A549 treated with CORT108297 at 1 μM for 4 hours (cell line): ENCODE measurements at places on chromosomes 16 and 17. TPM values are rescaled to one million over a fixed set of nuclear protein-coding genes. Genes with fewer than 3 reads are reported as not detected.

DUS2 gene
- 16.2 to 19.8 TPM (median 17.6 TPM) in 5 replicates for total RNA-seq

CCDC92B gene
- 0.13 to 0.31 TPM (median 0.15 TPM) in 5 replicates for total RNA-seq

IL34 gene
- 0.48 to 1.1 TPM (median 0.72 TPM) in 5 replicates for total RNA-seq

RBFOX1 gene
- not detected in 5 replicates for total RNA-seq

PARD6A gene
- total RNA-seq, result 1.0 to 2.3 TPM (median 1.8 TPM) in 5 replicates

HP gene
- 0.47 to 0.53 TPM in 2 of 5 replicates, not detected in the others for total RNA-seq

MRPS34 gene
- total RNA-seq, result 153 to 277 TPM (median 252 TPM) in 5 replicates

LRRC36 gene
- total RNA-seq, result 0.09 to 0.23 TPM (median 0.09 TPM) in 3 of 5 replicates, not detected in the others

RNF43 gene
- 0.17 to 0.44 TPM (median 0.24 TPM) in 5 replicates for total RNA-seq

RNF157 gene
- total RNA-seq, result 5.1 to 6.0 TPM (median 5.7 TPM) in 5 replicates

TBC1D3L gene
- total RNA-seq, result 9.0 to 14.5 TPM (median 12.6 TPM) in 5 replicates

SLC52A1 gene
- 0.44 to 1.2 TPM (median 0.95 TPM) in 5 replicates for total RNA-seq

EVPL gene
- total RNA-seq, result 12.0 to 19.5 TPM (median 18.2 TPM) in 5 replicates

SYT17 gene
- total RNA-seq, result 10.8 to 13.7 TPM (median 12.2 TPM) in 5 replicates

DNAI2 gene
- total RNA-seq, result 0.06 to 0.09 TPM in 2 of 5 replicates, not detected in the others

SLC46A1 gene
- 15.8 to 22.8 TPM (median 20.7 TPM) in 5 replicates for total RNA-seq

ZMYND15 gene
- total RNA-seq, result 0.24 to 0.91 TPM (median 0.52 TPM) in 5 replicates

RPL19 gene
- total RNA-seq, result 3,739 to 4,126 TPM (median 4,064 TPM) in 5 replicates

ZC3H7A gene
- 25.0 to 36.6 TPM (median 25.3 TPM) in 5 replicates for total RNA-seq

FAM171A2 gene
- 2.5 to 5.2 TPM (median 4.2 TPM) in 5 replicates for total RNA-seq

TPPP3 gene
- total RNA-seq, result 8.5 to 14.6 TPM (median 13.3 TPM) in 5 replicates

FOXC2 gene
- 2.2 to 2.9 TPM (median 2.9 TPM) in 5 replicates for total RNA-seq

PRRT2 gene
- 0.24 to 0.51 TPM (median 0.30 TPM) in 5 replicates for total RNA-seq

EFNB3 gene
- total RNA-seq, result 1.1 to 1.6 TPM (median 1.5 TPM) in 5 replicates

TBL3 gene
- total RNA-seq, result 32.8 to 46.2 TPM (median 39.0 TPM) in 5 replicates

NHLRC4 gene
- total RNA-seq, result 0.18 to 0.31 TPM (median 0.23 TPM) in 5 replicates

CCL22 gene
- total RNA-seq, result 0.02 to 0.07 TPM (median 0.05 TPM) in 4 of 5 replicates, not detected in the other

MRTFB gene
- 8.6 to 14.1 TPM (median 12.3 TPM) in 5 replicates for total RNA-seq

ABCC6 gene
- total RNA-seq, result 0.97 to 1.4 TPM (median 1.1 TPM) in 5 replicates

DPEP3 gene
- not detected in 5 replicates for total RNA-seq

SCARF1 gene
- 0.32 to 0.47 TPM (median 0.35 TPM) in 5 replicates for total RNA-seq

NAGS gene
- total RNA-seq, result 0.84 to 1.2 TPM (median 1.1 TPM) in 5 replicates

RCVRN gene
- not detected in 5 replicates for total RNA-seq

ACSM5 gene
- total RNA-seq, result 0.03 TPM in 1 of 5 replicates, not detected in the others

TEKT5 gene
- not detected in 5 replicates for total RNA-seq

CACNG1 gene
- total RNA-seq, result 0.08 to 0.25 TPM (median 0.14 TPM) in 4 of 5 replicates, not detected in the other

ZNF23 gene
- 5.2 to 7.6 TPM (median 5.8 TPM) in 5 replicates for total RNA-seq

RAMP2 gene
- 0.75 to 1.2 TPM (median 1.1 TPM) in 5 replicates for total RNA-seq

ATP1B2 gene
- total RNA-seq, result 0.14 to 0.40 TPM (median 0.21 TPM) in 5 replicates

NOG gene
- total RNA-seq, result 0.76 to 1.2 TPM (median 1.1 TPM) in 5 replicates

CCL3 gene
- not detected in 5 replicates for total RNA-seq

UMOD gene
- not detected in 5 replicates for total RNA-seq

DRC3 gene
- total RNA-seq, result 2.2 to 3.2 TPM (median 3.0 TPM) in 5 replicates

TSR3 gene
- 54.7 to 102 TPM (median 97.7 TPM) in 5 replicates for total RNA-seq

SRCIN1 gene
- 2.0 to 3.3 TPM (median 2.8 TPM) in 5 replicates for total RNA-seq

CA7 gene
- 0.05 to 0.09 TPM (median 0.06 TPM) in 3 of 5 replicates, not detected in the others for total RNA-seq

LRRC45 gene
- 10.5 to 20.2 TPM (median 16.2 TPM) in 5 replicates for total RNA-seq

TAC4 gene
- not detected in 5 replicates for total RNA-seq

TVP23A gene
- total RNA-seq, result 0.05 to 0.15 TPM (median 0.11 TPM) in 5 replicates

SMTNL2 gene
- 0.36 to 0.87 TPM (median 0.57 TPM) in 5 replicates for total RNA-seq
